ENCODE measurements at places on chromosomes 4 and X.

- no peak for DNase-seq
Measured at GRCh38 chrX:133847340-133847994, 137.9 kb downstream of the GPC3 start.

GRCh38 chr4:128573781-128574508 lies 235.6 kb upstream of the JADE1 start:
- no peak for DNase-seq

DNA sequence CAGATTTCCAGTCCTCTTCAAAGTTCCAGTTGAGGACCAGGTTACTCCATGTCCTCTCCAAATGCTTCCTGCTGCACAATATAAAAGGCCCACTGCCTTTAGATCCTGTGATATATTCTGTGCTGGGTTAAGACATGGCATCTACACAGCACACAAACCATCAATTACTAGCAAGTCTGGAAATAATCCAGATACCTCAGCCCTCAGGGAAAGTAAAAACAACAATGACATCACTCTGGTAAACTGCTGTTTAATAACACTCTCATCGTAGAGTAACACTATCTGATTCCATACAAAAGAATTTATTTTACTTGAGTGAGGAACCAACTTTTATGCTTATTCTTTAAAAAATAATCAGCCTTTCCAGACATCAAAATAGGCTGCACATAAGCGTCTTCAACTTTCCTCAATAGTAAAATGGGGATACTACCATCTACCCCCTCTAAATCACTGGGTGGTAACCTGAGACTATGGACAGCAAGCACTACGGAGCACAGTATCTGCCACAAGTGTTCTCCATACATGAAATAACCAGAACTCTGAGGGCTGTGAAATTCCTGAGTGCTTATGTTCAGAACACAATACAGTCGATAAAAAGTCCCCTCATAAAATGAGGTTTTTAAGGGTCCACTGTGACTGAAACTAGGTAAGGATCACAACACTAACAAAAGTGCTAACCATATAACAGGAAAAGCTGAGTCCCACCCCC lies 53.4 kb downstream of the ABCG2 start:
- no peak for DNase-seq

DNA sequence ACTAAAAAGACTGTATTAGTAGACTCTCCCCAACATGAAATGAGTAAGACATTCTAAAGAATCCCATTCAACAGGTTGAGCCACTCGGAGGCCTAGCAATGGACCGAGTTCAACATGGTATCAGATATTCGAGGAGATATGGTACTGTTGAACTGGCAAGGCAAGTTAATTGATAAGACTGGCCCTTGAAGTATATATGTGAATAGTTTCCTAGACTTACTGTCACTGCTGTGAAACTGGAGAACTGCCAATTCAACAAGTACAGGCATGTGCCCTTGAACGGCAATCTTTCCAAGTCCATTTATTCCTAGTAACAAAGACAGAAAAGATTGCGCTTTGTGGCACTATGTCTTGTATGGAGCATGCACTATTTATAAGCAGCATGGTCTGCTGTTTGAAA lies 24.4 kb downstream of the FAT1 start:
- DNase-seq = no peak

- DNase-seq = no peak
Measured at GRCh38 chr4:172035562-172035961, 222.4 kb downstream of the GALNTL6 start.

GRCh38 chrX:35285289-35285962 lies 342.8 kb downstream of the FAM47B start:
- DNase-seq = no peak

GRCh38 chrX:78754917-78755316 lies 7.4 kb downstream of the LPAR4 start:
- no peak for DNase-seq

DNA sequence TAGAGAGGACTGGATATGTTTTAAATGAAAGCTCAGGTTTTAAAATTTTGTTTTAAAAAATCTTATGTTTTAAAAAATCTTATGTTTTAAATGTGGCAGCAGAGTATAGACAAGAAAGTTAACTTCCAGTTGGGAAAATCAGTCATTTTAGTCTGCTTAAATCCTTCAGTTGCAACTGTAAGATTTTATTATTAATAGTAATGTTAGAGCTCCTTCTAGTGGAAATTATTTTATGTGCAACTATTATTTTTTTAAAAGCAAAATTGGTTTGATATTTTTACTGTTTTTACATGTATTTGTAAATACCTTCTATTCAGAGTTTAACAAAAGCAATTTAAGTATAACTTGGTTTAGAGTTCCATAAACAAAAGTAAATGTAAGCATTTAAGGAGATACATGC lies 8.5 kb upstream of the NUDT6 start:
- DNase-seq = no peak

- DNase-seq = no peak
Measured at GRCh38 chrX:72492499-72492898, 80.1 kb downstream of the HDAC8 start.

DNA sequence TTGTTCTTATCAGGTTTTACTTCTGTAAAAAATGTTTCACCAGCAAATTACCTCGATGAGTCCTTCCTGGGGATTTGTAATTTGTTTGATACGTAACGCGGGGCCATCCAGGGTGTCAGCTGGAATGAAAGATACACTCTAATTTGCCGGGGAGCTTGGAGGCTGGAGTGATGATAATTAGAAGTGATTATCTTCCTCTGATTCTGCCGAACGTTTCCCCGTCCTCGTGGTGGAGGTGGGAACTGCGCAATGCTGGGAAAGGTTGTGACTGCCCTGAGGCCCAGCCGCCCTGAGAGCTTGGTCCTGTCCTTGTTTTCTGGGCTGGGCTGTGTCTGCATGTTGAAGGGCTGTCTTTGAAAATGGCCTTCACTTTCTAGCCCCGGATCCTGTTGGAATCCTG lies 48.0 kb downstream of the SORCS2 start:
- DNase-seq = no peak

- DNase-seq = no peak
Measured at GRCh38 chrX:45766981-45767501, 566.4 kb upstream of the DIPK2B start.

- DNase-seq = no peak
Measured at GRCh38 chrX:48958635-48959094, 1.3 kb upstream of the OTUD5 start.

All from neuronal stem cell (in vitro differentiated cells).